ENCODE measurements at places on chromosomes 3 and 15.

DNA sequence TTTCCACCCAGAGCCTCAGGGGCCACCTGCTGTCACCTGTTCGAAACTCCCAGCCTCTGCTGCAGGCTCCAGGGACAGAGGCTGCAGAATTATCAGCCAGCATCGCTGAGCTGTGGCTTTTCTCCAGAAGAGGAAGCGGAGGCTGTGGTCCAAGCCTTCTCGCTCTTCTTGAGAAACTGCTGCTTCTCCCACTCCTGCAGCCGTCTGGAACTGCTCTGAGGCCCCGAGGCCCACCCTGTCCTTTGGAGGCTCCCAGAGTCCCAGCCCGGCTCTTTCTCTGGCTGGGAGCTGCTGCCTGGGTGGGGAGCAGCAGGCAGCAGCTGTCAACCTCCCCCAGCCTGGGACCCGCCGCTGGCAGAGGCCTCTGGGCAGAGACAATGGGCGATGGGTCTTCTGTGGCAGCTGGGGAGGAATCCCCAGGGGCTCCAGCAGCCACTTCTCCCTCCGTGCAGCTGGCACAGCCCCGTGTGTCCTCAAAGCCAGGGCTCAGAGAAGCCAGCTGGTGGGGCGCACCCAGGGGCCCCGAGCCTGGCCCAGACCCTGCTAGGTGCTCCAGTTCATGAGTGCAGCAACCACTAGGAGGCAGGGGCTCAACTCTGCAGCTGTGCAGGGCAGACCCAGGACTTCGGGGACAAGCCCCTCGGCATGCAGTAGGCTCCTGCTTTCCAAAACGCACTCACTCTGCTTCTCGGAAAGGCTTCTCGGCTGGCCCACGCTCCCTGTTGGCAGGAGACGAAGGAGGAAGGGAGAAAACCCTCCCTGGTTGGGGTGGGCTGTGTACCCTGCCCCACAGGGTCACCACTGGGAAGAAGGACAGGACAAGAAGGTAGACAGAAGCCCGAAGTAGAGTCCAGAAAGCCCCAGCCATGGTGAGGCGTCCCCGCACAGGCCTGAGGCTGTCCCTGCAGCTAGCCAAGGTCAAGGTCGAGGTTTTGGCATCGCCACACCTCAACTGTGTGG is 49.9 kb upstream of the FURIN start:
- DNase-seq, result no peak

DNA sequence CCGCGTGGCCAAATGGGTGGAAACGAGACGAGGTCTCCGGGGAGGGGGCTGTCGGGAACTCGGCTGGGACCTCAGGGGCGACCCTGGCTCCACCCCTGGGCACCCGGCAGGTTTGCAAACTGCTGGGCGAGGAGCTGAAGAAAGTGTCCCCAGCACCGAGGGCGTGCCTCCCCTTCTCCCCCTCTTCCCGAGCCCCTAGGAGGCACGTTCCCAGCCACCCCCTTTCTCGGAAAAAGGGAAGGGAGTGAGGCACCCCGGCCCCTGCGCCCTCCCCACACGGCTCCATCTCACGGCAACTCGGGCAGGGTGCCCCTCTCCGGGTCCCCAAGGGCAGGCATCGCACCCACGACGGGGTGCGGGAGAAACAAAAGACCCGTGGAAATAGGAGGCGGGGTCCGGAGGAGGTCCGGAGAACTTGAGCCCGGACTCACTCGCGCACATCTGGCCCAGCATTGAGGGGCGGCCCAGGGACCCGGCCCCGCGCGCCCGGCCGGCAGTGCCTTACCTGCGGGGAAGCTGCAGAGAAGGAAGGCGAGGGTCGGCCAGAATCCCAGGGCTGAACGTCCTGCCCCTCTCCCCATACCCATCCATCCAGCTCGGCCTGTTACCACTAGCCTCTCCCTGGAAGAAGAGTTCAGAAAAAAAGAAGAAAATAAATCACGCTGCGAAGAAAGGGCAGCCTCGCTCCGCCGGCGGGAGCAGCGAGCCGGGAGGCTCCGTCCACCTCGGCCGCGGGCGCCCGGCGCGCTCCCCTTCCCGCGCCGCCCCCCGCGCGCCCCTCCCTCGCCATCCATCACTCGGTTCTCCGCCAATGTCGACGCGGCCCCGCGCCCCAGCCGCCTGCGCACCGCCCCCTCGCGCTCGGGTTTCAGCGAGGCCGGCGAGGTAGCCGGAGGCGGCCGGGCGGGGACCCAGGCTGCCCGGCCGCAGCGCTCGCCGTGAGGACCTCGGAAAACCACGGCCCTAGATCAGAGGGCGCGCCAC is 16.3 kb downstream of the RGMA start:
- DNase-seq, result peak; percentile 81

DNA sequence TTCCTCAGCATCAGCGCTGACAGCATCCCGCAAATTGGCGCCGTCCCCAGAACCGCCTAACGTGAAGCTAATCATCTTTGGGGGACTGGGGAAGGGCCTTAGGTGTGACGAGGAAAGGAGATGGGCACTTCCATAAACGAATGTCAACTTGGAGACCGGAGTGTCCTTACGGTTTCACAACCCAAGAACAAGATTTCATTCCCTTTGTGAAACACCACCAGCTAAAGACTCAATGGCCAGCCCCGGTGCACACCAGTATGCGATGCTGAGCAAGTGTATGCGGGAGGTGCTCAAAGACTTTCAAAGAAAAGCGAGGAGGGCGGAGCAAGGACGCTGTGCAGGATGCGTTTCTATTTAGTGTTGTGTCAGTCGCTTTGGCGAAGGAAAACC is 759 bp upstream of the TTBK2 start:
- peak; percentile 39 for DNase-seq

DNA sequence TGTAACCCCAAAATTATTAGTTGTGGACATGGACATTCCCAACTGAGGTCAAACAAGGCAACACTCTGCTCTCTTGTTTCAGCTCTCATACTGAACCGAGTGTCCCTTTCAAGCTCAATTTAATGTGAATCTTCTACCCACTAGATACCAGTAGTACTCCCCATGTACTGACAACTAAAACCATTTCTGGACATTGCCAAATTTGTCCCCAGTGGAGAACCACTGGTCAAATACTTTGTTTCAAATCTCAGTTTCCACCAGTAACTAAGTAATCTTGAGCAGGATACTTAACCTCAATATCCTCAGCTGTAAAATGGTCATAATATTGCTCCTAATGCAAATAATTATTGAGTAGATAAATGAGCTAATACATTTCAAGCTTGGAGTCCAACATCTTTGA is 566.0 kb downstream of the ZIC1 start:
- DNase-seq, result no peak

- DNase-seq, result peak; percentile 18
Observed at GRCh38 chr3:59381282-59381681, 331.5 kb upstream of the CFAP20DC start.

- DNase-seq, result peak; percentile 57
Observed at GRCh38 chr15:96320703-96321638, 9.5 kb upstream of the NR2F2 start.

GRCh38 chr3:30913176-30913575 is 18.7 kb upstream of the GADL1 start:
- no peak for DNase-seq

DNA sequence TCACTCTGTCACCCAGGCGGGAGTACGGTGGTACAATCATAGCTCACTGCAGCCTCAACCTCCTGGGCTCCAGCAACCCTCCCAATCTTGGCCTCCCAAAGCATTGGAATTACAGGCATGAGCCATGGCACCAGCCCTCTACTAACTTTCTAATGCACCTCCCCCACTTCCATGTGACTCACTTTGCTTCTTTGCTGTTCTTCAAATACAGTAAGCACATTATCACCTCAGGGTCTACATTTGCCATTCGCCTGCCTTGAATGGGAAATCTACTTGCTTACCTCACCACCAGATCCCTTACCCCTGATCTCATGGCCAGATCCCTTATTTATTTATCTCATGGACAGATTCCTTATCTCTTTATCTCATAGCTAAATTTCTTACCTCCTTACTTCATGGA is 235.3 kb downstream of the KCNMB2 start:
- DNase-seq, result peak; percentile 53

DNA sequence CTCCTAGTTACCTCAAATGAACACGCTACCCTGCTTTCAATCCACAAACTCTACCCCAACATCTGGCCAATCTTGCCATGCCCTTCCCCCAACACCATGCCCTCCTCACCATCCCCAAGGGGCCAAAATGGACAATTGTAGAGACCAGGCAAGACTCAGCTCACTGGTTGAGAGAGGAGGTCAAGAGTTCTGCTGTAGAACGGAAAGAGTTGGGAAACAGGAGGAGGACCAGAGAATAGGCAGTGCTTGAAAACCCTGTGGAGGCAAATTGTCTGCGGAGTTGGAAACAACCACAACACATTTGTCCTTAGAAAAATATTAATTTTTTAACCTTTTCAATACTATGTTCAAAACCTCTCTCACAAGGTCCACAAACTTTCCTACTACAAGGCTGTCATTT is 128.8 kb upstream of the BFSP2 start:
- no peak for DNase-seq

DNA sequence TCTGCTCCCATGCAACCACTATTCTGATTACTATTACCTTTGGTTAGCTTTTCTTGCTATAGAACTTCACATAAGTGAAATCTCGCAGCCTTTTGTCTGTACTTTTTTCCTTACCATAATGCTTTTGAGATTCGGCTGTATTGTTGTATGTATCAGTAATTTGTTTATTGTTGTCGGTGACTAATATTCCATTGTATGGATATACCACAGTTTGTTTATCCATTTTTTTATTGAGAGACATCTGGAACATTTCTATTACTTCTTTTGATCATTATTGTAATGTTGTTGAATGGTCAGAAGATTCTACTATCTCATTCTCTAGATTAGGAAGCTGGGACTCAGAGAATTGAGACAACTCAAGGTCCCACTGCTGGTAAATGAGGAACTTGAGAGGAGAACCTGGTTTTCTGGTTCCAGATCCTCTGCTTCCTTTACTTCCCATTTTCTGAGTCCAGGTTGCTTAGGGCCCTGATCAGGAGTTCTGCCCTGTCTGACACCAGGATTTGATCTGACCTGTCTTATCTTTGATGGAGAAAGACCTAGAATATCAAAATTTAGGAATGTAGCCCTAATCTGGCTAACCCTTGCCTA is 18.2 kb upstream of the SPTSSB start:
- no peak for DNase-seq

DNA sequence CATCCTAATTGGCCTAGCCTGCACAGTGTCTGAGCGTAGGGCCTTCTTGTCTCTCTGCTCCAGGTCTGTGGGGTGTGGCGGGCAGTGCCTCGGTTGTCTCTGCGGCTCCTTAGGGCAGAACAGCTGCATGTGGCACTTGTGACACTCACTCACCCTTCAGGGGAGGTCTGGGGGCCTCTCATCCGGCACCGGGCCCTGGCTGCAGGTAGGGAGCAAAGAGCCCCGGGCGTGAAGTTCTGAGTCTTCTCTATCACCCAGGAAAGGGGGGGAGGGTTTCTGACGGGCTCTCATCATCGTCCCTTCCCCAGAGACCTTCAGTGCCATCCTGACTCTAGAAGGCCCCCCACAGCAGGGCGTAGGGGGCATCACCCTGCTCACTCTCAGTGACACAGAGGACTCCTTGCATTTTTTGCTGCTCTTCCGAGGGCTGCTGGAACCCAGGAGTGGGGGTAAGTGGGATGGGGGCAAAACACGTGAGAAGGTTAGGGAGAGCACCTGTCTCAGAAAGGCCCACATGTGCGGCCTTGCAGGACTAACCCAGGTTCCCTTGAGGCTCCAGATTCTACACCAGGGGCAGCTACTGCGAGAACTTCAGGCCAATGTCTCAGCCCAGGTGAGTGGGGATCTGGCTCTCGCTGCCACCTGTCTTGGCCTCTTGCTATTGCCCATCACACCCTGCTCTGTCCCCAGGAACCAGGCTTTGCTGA is 2.6 kb downstream of the CHRD start:
- DNase-seq, result no peak

- no peak for DNase-seq
Observed at GRCh38 chr15:69734699-69735098, 282.1 kb downstream of the RPLP1 start.

DNA sequence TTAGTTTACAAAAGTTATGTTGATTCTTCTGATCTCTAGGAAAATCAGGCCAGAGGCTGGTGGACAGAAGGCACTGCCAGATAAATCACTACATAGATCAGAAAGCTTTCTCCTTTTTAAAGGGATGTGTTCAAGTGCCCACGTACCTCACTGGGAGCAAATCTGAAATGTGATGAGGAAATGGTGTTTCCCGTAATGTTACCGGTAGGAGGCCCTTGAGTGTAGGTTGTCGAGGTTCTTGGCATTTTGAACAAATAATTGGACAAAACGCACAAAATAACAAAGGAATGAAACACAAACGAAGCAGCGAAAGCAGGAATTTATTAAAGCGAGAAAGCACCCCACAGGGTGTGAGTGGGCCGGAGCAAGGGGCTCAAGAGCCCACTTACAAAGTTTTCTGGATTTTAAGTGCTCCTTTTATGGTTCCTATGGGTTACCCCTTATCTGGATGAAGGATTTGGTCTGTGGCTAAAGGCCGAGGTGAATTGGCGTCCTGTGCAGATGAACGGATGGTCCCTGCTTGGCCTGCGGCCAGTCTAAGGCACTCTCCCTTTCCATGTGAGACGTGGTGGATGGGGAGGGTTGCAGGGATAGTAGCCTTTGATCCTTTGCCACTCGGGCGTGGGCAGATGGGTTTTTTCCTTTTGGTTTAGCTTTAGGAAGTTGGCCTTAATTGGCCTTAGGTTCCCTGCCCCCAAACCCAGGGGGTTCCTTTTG is 1.0 kb downstream of the SNX1 start:
- peak; percentile 58 for DNase-seq

GRCh38 chr3:45387171-45387570 is 1.2 kb upstream of the LARS2 start:
- peak; percentile 68 for DNase-seq

- no peak for DNase-seq
Observed at GRCh38 chr3:53545310-53545995, 51.0 kb downstream of the CACNA1D start.

DNA sequence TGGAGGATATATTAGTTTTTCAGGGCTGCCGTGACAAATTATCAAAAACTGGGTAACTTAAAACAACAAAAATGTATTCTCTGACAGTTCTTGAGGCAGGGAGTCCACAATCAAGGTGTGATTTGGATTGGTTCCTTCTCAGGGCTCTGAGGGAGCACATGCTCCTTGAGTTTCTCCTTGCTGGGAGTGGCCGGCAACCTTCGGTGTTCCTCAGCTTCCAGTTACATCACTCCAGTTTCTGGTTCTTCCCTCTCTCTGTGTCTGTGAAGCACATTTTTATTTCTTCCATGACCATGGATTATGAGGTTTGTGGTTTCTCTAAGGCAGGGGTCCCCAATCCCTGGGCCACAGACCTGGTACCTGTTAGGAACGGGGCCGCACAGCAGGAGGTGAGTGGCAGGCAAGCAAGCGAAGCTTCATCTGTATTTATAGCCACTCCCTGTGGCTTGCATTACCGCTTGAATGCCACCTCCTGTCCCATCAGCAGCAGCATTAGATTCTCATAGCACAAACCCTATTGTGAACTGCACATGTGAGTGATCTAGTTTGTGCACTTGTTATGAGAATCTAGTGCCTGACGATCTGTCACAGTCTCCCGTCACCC is 24.3 kb downstream of the LRRC28 start:
- no peak for DNase-seq

GRCh38 chr15:62027916-62028315 is 32.3 kb downstream of the VPS13C start:
- DNase-seq, result no peak
